Left lung (tissue), 14 donors: ENCODE measurements at places on chromosomes 7 and 10. TPM values are rescaled to one million over a fixed set of nuclear protein-coding genes. Genes with fewer than 3 reads are reported as not detected.

Gene SPAM1
- total RNA-seq: not detected

Gene VPS50
- total RNA-seq: 28.8 TPM

Gene TBXAS1
- total RNA-seq: 38.4 TPM

Gene ZNF138
- total RNA-seq: 6.0 TPM

Gene TAS2R3
- 2.7 TPM for total RNA-seq

Gene DDC
- 0.90 TPM for total RNA-seq

Gene CYP2C8
- 0.39 TPM for total RNA-seq

DNA sequence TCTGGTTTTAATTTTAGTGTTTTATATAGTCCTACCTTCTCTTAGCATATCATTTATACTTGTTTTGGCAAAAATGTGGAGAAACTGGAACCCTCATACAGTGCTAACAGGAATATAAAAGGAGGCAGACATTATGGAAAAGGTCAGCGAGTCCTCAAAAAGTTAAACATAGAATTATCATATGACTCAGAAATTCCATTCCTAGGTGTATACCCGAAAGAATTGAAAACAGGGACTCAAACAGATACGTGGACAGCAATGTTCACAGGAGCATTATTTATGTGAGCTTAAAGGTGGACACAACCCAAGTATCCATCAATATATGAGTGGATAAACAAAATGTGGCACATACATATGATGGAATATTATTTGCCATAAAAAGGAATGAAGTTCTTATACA is 51.5 kb downstream of the VAX1 start:
- DNase-seq: no peak

- DNase-seq: no peak
These were observed 40.9 kb downstream of the BMPER start for GRCh38 chr7:33946094-33946699.

GRCh38 chr10:110513949-110514348 is 16.2 kb downstream of the DUSP5 start:
- DNase-seq: no peak

GRCh38 chr10:129971381-129972144 is 7.5 kb upstream of the EBF3 start:
- no peak for DNase-seq

- no peak for DNase-seq
These were observed 269.5 kb downstream of the TSPAN12 start for GRCh38 chr7:120588416-120588815.

DNA sequence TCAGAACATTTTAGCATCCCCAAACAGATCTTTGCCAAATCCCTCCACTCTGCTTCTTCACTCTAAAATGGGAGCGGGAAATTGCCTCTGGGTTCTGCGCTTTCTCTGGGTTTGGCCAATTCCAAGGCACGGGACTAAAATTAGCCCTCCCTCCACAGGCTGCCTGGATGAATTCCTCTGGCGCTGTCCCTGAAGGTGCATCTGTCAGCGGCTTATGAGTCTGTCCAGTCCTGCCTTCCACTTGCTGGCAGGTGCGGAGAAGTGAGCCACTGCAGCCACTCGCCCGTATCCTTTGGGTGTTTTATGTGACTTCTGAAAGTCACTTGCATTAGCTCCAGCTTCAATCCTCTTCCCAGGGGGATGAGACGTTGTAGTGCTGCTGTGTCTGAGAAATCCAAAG is 121.6 kb downstream of the SH2D4B start:
- no peak for DNase-seq

GRCh38 chr7:26147030-26147429 is 5.0 kb upstream of the NFE2L3 start:
- no peak for DNase-seq

GRCh38 chr7:28533731-28534531 is 121.6 kb downstream of the CREB5 start:
- DNase-seq: no peak

- no peak for DNase-seq
These were observed 120.3 kb downstream of the GATA3 start for GRCh38 chr10:8174762-8175161.

DNA sequence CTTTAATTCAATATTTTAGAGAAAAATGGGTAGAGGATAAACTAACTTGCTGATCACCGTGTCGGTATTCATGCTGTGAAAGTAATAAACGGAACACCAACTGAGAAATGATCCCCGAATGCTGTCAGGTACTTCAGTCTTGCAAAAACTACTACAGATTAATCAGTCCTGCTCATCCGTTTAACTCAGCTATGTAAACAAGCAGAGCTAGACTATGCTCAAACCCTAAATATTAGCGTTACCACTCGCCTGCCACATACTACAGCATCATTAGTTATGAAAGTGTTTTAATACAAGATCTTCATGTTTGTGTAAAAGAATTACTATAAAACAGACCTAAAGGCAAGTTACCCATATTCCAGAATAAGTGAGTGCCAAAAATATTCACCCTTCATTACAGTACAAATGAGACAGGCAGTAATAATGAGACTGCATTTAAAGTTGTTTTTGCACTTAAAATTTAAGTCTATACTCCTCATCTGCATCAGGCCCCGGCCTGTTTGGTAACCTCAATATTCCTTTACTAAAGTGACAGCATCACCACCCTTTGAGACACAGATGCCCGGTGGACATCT is 952 bp downstream of the DNMBP start:
- DNase-seq: no peak

GRCh38 chr7:131600085-131600881 is 43.9 kb upstream of the PODXL start:
- no peak for DNase-seq

- DNase-seq: no peak
These were observed 45.7 kb downstream of the PAPSS2 start for GRCh38 chr10:87705339-87705738.

DNA sequence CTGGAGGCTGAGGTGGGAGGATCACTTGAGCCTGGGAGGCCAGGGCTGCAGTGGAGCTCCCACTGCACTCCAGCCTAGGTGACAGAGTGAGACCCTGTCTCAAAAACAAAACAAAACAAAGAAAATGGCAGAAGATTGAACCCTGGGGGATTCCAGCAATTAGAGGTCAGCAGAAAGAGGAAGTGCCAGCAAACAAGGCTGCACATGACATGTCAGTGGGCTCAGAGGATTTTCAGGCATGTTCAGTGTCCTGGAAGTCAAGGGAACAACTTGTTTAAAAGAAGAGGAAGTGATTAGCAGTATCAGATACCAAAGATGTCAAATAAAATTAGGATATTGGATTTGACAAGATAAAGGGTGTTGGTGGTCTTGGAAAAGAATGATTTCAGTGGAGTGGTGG is 32.3 kb downstream of the RAB18 start:
- DNase-seq: no peak
